Naive thymus-derived CD8-positive, alpha-beta T cell (primary cell): ENCODE measurements at places on chromosomes 12 and 14. TPM values are rescaled to one million over a fixed set of nuclear protein-coding genes. Genes with fewer than 3 reads are reported as not detected.

Gene OR6C68
- not detected for polyA plus RNA-seq

Gene KCNC2
- polyA plus RNA-seq: not detected

Gene MIP
- polyA plus RNA-seq: not detected

Gene THTPA
- 14.9 TPM for polyA plus RNA-seq

Gene ESYT1
- polyA plus RNA-seq: 357 TPM

Gene ENDOU
- polyA plus RNA-seq: not detected

Gene PABPN1
- 88.5 TPM for polyA plus RNA-seq

Gene KCNMB4
- polyA plus RNA-seq: 1.8 TPM

Gene SLCO1B1
- not detected for polyA plus RNA-seq

Gene KRT2
- polyA plus RNA-seq: 1.2 TPM

Gene TMEM179
- polyA plus RNA-seq: not detected

Gene EIF5
- 332 TPM for polyA plus RNA-seq

Gene PRIMA1
- polyA plus RNA-seq: not detected

Gene TDRD9
- 0.74 TPM for polyA plus RNA-seq

Gene ADAM21
- 0.08 TPM for polyA plus RNA-seq

Gene MANSC1
- polyA plus RNA-seq: 0.39 TPM

Gene KSR2
- not detected for polyA plus RNA-seq

Gene BDKRB2
- not detected for polyA plus RNA-seq

Gene CLSTN3
- polyA plus RNA-seq: 5.8 TPM

Gene C14orf119
- polyA plus RNA-seq: 122 TPM

Gene EGLN3
- polyA plus RNA-seq: 1.3 TPM

Gene HHIPL1
- polyA plus RNA-seq: not detected

Gene XRCC3
- polyA plus RNA-seq: 3.6 TPM

Gene AICDA
- polyA plus RNA-seq: not detected

Gene MYF5
- not detected for polyA plus RNA-seq

Gene MAP1LC3B2
- polyA plus RNA-seq: 5.4 TPM

Gene DPF3
- 0.52 TPM for polyA plus RNA-seq

Gene NR2C1
- 3.3 TPM for polyA plus RNA-seq

Gene JAG2
- 0.17 TPM for polyA plus RNA-seq
